ENCODE measurements at places on chromosomes 6 and 20.

- DNase-seq, result no peak
Observed at GRCh38 chr6:31397901-31398525, 5.4 kb upstream of the MICA start.

GRCh38 chr20:43909720-43910119 lies 4.9 kb upstream of the TOX2 start:
- DNase-seq, result no peak

DNA sequence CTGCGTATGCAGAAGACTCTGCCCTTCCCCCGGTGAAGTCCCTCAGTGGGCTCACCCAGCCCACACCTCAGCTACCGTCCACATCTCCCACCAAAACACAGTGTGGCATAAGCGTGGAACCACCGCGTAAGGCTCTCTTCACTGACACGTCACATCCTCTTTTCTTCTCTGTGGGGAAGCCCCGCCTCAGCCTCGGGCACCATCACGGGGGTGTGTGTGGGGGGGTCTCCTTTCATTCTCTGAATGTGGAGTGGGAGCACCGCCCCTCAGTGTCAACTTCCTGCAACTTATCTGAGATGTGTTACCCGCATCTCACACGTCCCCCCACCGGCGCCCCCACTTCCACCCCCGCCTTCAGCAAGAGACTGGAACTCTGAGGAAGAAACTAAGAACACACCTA lies 388.4 kb upstream of the JARID2 start:
- peak; percentile 85 for DNase-seq

DNA sequence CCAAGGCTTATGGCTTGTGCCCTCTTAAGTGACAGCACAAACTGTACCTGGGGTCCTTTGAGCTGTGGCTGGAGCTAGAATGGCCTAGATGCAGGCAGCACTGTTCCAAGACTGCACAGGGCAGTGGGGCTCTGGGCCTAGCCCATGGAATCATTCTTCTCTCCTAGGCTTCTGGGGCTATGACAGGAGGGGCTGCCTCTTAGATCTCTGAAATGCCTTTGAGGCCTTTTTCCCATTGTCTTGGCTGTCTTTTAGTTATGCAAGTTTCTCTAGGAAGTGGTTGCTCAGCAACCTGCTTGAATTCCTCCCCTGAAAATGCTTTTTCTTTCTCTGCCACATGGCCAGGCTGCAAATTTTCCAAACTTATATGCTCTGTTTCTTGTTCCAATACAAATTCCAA lies 183.4 kb downstream of the WDR27 start:
- no peak for DNase-seq

- DNase-seq, result peak; percentile 9
Observed at GRCh38 chr6:45895569-45895968, 120.1 kb downstream of the CLIC5 start.

- no peak for DNase-seq
Observed at GRCh38 chr6:98880486-98880885, 46.1 kb downstream of the POU3F2 start.

DNA sequence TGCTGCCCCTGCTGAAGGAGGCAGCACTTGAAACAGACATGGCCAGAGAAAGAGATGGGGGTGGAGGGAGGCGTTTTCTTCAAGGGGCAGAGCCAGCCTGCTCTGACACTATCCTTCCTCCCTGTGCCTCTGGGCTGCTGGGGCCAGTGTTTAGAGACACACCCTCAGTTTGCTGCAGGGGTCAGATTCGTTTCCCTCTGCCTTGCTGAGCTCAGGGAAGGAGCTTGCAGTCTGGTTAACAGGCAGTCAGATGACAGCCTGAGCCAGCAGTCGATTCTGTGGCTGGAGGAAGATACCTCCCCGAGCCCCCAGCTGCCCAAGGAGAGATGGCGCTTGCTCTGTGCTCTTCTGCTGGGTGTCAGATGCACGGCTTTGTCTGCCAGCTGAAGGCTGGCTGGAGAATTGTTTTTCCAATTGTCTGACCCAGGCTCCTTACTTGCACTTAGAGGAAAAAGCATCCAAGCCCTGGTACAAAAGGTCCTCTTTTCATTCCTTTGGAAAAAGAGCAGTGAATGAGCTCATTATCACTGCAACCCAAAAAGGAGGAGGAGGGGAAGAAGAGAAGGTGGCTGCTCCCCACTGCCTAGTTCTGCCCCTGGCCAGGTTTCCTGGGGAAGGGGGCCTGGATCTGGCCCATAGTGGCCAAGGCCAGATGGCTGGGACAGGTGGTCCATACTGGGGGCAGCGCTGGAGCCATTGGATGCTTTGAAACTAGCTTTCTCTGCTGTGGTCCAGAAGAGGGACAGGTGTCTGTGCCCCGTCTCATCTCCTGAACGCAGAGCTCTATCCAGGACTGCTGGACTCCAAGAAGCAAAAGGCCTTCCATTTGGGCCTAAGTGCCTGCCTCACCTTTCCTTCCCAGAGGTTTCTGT lies 88.2 kb downstream of the TCP11 start:
- DNase-seq, result no peak

- no peak for DNase-seq
Observed at GRCh38 chr6:9517806-9518205, 897.1 kb downstream of the TFAP2A start.

DNA sequence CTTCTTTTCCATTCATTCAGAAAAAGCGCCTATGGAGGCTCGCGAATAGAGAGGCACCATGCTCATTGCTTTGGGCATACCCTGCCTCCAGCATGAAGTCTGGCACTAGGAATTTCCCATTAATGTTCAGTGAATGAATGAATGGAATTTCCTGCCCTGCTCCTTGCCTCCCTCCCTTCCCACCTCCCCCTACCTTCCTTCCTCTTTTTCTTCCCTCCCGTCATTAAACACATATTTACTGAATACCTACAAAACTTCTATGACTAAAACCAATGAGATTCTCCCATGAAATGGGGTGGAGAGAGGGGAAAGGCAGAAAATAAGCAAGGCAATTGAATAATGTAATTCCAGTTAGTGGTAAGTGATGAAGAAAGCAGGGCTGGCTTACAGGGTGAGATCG lies 213.8 kb upstream of the AGPAT4 start:
- DNase-seq, result no peak

DNA sequence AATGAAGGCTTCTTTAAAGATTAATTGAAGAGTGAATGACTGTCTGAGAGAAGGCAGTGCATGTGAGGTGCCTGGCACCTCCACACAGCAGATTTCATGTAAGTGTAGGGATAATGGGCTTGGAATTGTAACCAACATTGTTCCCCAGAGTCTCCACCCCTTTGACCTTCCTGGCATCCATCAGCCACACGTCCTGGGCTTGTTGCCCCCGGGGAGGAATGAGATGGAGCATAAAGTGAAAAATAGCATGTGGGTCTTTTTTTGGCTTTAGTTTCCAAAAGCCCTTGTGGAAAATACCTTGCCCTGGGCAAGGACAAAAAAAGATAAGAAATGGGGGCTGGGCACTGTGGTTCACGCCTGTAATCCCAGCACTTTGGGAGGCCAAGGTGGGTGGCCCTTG lies 242.2 kb upstream of the ECI2 start:
- DNase-seq, result no peak

DNA sequence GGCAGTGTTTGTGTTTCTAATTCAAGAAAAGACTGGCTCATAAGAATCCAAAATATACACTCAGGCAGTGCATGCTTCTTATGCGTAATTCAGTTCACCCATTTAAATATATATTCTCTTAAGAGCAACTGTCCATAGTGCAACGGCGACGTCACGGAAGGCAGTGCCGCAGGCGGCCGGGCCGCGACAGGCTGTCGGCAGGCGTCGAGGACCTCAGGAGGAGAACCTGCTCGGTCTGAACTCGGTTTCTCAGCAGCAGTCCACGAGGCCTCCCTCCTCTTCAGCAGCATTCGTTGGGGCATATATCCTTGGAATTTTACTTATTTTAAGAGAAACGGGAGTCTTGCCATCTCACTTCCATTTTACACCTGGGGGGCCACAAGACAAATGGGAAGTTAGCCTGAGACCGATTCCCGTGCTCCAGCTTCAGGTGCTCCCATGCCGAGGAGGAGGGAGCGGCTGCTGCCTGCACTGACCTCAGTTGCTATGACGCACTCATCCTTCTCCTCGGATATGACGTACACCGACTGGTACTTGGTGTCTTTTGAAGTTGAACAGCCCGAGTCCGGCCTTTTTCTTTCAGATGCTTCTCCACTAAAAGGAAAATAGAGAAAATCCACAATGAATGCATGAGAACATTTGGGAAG lies 8.2 kb downstream of the DLL1 start:
- no peak for DNase-seq

DNA sequence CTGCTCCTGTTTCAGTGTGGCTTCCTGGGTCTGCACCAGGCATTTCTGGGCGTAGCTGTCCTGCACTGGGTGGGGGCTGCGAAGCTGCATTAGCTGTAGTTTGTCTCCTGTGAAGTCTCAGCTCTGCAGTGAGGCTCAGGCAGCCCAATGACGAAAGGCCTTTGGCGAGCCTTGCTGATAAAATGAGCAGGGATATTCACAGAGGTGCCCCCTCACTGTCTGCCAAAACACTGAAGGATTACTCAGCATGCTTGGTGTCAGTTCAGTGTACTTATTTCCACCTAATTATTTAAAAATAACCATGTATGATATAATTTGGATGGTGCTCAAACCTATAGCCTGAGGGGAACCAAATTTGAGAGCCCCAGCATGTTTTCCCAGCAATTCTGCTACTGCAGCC lies 73.5 kb downstream of the ECT2L start:
- no peak for DNase-seq

GRCh38 chr6:108914235-108915022 lies 66.2 kb downstream of the ARMC2 start:
- peak; percentile 48 for DNase-seq

DNA sequence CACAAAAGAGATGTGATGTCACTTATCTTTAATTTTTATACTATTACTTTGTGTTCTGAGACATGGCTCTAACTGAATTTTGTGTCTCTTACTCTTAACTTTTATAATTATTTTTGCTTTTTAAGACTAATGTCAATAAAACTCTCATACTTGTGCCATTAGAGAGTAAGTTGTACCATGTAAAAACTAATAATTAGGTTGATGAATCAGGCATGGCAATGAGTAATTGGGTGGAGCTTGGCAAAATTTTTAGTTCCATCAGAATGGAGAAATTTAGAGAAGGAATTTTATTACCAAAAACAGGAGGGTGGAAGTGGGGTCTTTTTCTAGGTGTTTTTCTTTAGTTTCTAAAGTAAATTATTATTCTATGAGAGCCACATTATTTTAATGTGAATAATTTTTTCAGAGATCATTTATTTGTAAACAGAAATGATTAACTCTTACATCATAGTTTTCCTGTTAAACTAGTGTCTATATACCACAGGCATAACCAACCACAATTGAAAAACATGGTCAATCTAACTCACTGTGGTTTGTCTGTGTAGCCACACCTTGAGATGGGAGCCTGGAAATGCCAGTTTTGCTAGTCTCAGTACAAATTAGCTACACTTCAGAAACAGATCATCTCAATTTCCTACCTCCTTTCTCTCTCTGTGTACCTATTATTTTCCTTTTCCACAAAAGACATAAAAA lies 51.8 kb downstream of the ELOVL4 start:
- no peak for DNase-seq

- no peak for DNase-seq
Observed at GRCh38 chr6:2547355-2547754, 203.4 kb downstream of the MYLK4 start.

DNA sequence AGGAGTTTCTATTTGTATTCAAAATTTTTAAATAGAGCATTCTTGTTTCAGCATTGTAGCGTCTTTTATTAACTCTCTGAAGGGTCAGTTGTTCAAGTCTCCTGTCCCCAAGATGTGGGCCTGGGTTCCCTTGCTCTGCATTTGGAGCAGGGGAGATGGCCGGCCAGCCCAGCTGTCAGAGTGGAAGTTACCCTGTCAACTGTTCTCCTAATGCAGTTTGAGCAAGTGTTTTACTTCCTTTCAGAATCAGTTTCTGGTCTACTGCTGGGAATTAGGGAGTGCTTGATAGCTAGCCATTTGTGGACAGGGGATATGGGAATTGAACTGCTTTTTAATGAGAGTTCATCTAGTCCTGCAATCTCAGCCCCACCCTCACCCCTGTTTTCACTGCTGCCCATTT lies 116.6 kb downstream of the QKI start:
- DNase-seq, result no peak

DNA sequence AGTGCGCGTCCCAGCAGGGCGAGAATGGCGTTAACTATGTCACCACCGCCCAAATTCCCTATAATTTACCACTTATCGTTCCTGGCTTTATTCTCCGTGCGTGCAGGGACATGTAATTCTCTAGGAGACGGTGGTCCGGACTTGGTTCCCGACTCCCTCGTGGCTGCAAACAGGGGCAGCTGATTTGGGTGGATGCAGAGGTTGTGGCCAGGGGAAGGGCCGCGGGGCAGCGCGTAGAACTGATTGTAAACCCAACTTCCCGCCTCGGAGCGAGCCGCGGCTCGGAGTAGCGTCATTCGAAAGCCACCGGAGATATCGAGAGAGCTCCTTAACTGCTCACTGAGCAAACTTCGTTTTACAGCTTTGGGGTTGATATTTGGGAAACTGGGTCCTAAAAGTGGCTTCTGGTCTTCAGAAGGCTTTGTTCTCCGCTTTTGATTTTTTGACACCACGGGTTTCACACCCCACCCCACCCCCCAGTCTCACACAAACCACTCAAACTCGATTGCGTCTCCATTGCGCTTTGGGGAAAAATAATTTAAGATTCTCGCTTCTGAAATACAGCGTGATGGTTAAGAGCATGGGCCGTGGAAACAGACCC lies 17.5 kb upstream of the ZSCAN9 start:
- DNase-seq, result peak; percentile 20

GRCh38 chr6:151022492-151022891 lies 157.0 kb downstream of the MTHFD1L start:
- no peak for DNase-seq

DNA sequence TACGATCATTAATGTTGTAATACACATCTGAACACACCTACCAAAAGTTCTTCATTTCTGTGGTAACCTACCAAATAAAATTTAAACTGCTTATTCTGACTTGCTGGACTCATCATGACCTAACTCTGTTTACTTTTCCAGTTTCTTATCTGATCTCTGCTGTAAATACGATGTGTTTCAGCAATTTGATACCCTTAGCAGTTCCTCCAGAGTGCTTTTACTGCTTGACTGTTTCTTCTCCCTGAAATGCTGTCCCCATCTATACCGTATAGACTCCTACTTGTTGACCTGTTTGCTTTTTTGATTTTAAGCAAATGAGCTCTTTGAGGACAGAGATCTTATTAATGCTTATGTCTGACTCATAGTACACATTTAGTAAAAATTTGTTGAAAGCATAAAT lies 119.5 kb downstream of the SCAF8 start:
- no peak for DNase-seq

GRCh38 chr6:26372308-26373144 lies 7.5 kb downstream of the BTN3A2 start:
- no peak for DNase-seq

DNA sequence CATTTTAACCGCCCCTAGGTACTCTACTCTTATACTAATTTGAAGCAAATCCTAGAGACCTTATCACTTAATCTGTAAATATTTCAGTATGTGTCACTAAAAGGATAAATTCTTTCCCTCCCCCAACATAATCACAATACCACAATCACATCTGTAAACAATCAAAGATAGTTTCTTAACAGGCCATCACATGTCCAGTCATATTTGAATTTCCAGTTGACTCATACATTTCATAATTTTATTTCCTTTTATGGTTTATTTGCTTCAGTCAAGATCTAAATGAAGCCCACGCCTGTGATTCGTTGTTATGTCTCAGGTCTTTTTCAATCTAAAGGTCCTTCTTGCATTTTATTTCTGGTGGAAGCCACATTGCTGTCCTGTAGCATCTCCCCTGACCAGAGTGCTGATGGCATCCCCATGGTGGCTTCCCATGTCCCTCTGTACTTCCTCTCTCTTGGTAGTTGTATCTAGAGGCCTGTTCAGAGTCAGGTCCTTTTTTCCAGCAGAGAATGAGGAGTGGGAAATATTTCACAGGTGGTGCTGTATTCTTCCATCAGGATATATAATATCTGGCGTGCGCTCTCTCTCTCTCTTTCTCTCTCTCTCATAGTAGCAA lies 128.6 kb upstream of the SLC22A23 start:
- DNase-seq, result no peak

Data from CD4-positive, alpha-beta T cell treated with Interleukin-12 subunit alpha and Interleukin-12 subunit beta, for 1 hour (primary cell).